ENCODE measurements at places on chromosomes 13 and 19.

DNA sequence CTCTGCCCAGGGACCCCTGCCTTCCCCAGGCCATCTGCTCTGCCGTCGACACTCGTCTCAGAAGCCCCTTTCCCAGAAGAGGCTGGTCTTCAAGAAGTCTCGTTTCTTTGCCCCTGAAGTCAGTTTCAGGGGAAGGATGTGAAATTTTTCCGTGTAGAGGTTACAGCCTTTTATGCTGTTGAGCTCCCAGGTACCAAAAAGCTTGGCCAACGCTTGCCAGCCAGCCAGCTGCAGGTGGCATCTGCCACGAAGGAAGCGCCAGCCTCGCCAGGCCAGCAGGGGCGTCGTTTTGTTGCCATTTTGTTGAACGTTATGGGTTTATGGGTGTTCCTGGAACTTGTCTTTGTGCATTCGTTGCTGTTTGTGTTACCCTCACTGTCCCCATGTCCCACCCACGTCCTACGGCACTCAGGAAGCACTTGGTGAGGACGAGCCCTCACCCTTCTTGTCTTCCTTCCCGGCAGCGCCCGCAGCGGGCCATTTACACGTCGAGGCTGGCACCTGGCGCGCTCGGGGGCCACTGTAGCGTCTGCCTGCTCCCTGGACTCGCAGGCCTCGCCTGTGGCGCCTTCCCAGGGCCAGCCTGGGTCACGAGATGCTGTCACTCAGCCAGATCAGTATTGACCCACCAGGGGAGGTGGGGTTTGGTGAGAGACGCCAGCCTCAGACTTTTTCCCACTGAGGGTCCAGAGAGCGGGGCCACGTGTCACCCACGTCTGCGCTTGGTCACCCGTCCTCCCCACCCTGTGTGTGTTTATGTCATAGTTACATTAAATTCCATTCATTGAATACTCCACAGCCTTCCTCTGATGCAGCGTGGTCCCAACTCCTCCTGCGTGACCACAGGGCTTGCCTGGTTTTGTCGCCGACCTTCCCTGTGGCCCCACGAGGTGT, 37.1 kb downstream of the AP1M1 start:
- no peak for DNase-seq

DNA sequence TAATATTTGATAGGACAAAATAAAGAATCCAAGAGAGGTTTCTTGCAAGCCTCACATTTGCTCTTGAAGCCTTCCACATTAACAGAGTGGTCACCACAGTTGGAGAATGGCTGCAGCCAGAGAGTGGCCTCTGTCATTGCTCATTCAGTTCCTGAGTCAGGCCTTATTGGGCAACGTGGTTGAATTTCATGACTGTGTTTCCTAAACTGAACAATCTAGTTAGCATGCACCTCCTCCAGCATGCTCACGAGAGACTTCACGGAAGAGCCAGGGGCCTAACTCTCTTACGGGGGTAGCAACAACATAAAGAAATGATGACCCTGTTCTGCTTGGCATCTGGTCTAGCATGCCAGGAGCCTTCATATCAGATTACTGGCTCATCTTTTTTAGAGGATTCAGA, 9.6 kb upstream of the UBL3 start:
- no peak for DNase-seq

- no peak for DNase-seq
Measured at GRCh38 chr13:71417205-71417604, 449.8 kb downstream of the DACH1 start.

DNA sequence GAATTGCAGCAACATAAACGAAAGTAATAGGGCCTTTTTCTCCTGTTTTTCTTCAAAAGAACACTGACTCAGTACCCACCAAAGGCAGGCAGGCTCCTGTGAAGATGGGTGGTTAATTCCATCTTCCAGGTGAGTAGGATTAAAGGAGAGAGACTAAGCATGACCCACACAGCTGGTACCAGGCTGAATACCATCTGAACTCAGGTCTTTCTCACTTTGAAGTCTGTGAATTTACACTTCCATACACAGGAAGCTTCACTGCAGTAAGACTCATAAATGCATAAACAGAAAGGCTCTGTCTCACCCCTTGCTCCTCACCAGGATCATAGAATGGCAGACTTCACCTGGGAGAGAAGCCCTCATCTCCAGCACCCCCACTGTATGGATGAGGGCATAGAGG, 194.6 kb downstream of the KLF12 start:
- no peak for DNase-seq

DNA sequence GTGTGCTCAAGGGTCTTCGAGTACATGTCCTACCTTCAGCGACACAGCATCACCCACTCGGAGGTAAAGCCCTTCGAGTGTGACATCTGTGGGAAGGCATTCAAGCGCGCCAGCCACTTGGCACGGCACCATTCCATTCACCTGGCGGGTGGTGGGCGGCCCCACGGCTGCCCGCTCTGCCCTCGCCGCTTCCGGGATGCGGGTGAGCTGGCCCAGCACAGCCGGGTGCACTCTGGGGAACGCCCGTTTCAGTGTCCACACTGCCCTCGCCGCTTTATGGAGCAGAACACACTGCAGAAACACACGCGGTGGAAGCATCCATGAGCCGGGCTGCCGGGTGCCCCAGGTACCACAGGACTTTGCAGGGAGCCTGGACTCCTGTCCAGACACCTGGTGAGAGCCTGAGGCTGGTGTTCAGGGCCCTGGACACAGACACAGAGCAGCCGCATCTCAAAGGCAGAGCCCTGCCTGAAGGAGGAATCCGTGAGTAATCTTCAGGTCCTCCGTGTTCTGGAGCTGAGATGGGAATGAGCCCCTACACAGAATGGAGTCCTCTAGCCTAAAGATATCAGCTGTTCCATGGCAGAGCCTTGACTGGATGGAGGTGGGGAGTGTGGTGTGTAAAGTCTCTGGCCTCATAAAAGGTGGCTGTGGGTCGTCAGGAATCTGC, 1.5 kb downstream of the ZNF581 start:
- no peak for DNase-seq

DNA sequence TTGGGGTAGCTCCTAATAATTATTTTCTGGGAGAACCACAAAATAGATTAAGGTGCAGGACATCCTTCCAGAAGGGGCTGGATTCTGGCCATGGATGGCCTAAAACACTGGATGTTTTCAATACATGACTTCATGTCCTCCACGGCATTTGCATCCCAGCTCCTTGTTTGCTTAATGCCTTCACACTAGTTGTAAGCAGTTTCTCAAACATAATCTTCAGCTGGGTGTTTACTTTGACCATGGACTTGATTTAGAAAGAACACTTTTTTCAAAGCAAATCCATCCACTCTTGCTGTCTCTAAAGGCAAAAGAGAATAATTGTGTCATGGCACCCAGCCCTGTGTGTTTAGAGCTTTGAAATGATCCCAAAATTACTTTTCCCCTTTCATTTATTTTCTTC, 82.5 kb upstream of the GSX1 start:
- no peak for DNase-seq

DNA sequence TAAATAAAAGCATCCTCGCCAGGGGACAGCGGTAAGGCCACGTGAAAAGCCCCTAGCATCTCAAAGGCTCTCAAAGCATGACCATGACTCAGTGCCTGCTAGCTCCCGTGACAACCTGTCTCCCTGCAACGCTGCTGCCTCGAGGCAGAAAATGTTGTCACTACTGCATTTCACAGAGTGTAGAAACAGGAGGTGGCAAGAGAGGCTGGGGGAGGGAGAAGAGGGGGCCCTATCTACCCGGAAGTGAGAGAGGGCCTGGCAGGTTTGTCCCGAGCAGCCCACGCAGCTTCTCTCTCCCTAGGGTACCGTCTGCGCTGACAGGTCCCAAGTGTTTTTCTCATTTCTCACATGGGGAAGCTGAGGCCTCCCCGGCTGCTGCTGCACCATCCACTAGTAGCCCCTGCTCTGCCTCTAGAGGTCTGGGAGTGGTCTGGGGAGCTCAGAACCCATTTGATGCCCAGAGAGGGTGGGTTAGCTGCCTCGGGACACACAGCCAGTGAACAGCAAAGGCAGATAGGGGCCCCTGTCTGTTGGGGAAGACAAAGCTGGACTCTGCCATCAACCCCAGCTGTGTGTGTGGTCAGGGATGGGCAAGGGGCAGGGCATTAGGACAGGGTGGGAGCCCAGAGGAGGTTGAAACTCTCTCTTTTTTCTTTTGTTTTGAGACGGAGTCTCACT, 3.7 kb downstream of the TINCR start:
- DNase-seq: no peak

GRCh38 chr13:82458169-82458568, 1424.1 kb downstream of the SLITRK1 start:
- no peak for DNase-seq

DNA sequence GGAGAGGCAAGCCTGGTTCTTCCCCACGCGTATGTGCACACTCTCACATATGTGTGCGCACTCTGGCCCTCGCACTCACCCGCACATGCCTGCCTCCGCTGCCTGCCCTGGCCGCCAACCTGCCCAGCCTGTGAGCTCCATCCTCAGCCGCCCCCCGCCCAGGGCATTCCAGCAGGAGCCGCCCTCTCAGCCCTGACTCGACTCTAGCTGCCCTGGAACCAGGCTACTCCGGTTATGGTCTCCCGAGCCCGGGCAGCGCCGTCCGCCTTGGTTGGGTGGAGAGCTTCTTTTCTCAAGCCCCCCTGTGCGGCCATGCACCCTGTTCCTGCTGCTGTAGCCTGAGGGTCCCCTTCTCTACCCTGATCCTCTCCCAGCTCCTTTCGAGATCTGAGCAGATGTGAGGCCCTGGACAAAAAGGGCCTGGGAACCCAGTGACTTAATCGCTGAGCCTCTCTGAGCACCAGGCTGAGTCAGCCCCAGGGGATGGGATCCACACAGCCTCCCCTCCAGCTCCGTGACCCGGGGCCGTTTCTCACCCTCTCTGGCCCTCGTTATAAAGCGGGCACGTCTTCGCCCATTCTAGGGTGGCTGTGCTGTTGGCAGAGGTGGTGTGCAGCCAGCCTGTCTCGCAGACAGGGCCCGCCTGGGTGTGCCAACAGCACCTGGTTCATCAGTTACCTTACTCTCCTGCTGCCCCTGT, 191.5 kb downstream of the TEX29 start:
- peak; percentile 69 for DNase-seq

GRCh38 chr13:113043931-113044330, 61.7 kb upstream of the F7 start:
- DNase-seq: no peak

DNA sequence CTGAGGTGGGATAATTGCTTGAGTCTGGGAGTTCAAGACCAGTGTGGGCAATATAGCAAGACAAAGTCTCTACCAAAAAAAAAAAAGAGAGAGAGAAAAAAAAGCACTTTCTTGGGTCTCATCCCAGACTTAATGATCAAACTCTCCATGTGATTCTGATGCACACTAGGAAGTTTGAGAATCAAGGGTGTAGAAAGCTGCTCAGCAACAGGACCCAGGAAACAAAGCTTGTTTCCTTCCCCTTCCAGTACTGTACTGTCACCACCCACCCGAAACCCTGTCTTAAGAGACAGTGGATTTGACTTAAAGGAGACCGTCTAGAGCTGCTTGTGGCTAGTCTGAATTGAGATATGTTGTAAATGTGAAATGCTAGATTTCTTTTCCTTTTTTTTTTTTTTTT, 5.8 kb downstream of the MISP3 start:
- no peak for DNase-seq

DNA sequence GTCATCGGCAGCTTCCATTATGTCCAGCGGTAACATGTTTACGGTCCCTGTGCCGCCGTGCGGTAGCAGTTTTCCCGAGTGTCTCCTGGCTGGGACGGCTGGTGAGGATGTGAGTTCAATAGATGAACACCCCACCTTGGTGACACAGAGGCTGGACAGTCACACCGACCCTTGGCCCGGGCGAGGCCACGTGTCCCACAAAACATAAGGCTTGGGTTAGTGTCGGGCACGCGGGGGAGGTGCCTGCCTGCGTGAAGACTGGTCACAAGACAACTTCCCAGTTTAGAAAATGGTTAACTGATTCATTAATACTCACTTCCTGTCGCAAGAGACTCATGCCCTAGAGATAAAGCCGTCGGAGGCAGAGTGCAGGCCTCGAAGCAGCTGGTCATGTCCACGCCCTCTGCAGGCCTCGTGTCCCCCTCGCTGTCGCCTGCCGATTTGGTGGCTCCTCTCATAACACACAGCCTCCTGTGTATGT, 17.2 kb downstream of the RASA3 start:
- DNase-seq: no peak

GRCh38 chr19:7272856-7273578, 21.2 kb downstream of the INSR start:
- no peak for DNase-seq

DNA sequence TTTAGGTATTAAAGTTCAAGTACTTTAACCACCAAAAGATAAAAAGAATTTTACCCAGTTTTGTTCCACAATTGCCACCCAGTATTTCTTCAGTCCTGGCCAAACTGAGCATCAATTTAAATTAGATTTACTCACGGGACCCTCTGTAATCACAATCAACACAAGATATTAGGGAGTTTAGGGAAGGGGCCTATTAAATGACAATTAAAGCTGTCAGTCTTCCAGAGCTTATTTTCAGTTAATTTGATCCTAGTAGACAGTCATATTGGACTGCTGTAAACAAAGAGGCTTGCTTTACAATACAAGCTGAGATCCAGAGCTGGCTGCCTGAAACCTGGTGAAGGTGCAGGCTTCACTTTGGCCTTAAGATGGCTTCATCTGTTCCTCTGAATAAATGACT, 321.2 kb upstream of the NBEA start:
- DNase-seq: no peak

DNA sequence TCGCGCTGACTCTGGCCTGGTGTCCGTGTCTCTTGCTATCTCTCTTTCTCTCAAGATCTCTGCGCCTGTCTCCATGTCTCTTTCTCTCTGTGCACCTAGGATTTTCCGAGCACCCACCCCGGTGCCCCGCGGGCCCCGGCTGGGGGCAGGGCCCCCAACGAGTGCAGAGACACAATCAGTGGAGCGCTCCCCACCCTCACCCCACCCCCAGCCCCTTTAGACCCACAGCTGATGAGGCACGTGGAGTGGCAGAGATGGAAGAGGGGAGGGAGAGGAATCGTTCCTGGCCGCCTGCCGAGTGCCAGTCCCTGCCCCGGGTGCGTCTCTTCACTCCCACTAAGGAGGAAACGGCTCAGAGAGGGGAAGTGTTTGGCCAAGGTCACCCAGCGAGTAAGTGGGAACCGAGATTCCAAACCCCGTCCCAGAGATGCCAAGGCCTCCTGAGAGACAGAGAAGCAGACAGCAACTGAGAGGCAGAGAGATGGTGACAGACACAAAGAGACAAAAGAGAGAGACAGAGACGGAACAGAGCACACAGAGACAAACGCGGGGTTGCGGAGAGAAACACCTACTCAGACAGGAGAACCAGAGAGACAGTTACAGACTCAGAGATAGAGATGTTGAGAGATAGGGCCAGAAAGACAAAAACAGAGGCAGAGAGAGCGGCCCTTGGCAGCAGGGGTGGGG, 626 bp upstream of the BCL3 start:
- peak; percentile 89 for DNase-seq

- DNase-seq: no peak
Measured at GRCh38 chr13:36131222-36131930, at the start of gene DCLK1. TSS of gene DCLK1 (minus strand) at chr13:36131382.

DNA sequence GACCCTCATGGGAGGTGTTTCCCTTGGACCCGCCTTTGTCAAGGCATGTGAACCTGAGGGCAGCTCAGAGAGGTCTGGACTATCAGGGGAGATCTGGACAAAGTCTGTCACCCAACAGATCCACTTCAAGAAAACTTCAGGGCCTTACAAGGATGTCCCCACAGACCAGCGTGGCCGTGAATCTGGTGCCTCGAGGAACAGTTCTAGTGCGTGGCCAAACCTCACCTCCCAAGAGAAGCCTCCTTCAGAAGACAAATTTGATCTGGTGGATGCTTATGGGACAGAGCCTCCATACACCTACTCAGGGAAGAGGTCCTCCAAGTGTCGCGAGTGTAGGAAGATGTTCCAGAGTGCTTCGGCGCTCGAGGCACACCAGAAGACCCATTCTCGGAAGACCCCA, 11.5 kb downstream of the ZSCAN22 start:
- no peak for DNase-seq
